ENCODE measurements at places on chromosomes 7 and 10.

GRCh38 chr7:113084496-113085172, 2.0 kb downstream of the GPR85 start:
- DNase-seq, result no peak

DNA sequence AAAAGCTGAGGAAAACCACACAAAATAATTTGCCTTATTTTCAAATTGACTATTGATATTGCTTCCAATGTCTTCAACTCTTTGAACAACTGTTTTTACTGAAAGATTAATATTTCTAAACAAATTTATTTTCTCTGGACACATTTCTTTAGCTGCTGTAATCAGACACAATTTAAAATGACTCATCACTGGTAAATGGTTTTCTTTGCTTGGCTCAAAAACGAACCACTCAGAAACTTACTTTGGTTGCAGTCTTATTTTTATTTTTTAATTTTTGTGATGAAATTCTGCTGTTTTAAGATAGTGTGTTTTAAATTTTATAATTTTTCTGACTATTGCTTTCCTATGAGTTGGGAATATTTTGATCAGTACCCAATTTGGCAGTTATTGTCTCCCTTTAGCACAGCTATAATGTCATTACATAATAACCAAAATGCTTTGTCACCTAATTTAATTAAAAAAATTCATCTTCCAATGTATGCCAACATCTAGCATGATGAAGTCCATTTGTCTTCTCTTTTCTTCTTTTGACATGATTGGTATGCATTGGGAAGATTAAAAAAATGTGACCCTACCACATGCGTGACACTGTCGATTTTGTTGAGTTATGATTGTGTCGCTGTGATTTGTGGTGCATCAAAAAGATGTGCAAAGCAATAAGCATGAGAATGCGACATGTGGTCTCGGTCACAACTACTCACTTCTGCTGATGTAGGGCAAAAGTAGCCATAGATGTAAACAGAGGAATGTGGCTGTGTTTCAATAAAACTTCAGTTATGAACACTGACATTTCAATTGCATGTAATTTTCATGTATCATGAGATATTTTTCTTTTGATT, 222.3 kb downstream of the SUGCT start:
- no peak for DNase-seq

GRCh38 chr7:104096683-104097082, 107.2 kb upstream of the RELN start:
- no peak for DNase-seq

GRCh38 chr10:103713676-103714075, 141.7 kb downstream of the SH3PXD2A start:
- no peak for DNase-seq

DNA sequence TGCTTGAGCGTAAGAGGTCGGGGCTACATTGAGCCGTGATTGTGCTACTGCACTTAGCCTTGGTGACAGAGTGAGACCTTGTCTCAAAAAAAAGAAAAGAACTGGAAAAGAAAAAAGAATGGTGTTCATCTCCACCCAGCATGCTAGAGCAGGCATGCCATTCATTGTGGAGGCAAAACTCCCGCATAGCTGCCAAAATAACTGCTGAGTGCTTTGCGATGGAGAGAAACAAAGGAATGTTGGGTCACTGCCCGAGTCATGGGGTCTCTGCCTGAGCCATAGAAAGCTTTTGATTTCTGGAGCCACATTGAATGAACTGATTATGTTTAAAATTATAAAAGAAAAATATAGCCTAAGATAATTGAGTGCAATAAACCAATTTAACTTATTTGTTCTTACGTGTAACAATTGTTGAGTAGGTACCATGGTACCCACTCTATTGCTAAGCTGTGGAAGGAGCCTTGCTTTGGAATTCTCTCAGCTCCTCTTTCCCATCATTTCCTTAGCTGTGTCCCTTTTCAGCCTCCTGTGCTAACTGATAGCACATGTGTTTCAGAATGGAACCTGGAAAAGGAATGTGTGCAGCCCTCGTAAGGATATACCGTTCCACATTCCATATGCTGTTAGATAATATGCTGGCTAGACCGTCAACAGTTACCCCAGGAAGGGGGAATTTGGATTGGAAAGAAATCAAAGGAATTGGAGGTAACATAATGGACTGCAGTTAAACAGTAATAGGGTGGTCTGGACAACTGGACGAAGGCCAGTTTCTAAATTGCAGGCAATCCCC, 99.0 kb downstream of the KIAA1217 start:
- no peak for DNase-seq

DNA sequence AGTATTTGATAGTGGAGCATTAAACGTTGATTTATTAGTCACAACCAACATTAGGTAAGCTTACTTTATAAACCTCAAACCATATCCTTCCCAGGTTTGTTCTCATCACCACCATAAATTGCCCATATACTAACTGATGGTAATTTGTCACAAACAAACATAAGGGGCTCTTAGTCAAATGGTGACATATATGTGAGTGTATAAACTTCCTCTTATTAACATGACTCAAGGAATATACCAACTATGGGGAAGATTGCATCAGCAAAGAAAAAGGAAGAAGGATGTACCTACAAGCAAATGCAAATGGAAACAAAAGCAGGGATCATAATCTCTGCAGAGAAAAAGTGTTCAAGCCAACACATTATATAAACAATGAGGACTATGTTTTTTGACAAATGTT, 418.2 kb upstream of the AKR1E2 start:
- no peak for DNase-seq

- no peak for DNase-seq
Observed at GRCh38 chr10:33566001-33566400, 231.5 kb upstream of the NRP1 start.

DNA sequence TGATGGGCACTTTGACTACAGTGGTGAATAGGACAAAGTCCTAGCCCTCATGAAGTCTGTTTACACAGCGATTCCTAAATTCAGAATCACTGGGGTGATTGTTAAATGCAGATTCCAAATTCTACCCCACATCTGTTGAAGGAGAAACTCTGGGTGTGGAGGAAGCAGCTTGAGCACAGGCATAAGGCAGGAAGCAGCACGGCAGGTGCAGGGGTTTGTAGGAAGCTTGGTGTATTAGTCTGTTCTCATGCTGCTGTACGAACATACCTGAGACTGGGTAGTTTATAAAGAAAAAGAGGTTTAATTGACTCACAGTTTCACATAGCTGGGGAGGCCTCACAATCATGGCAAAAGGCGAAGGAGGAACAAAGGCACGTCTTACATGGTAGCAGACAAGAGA, 5.1 kb downstream of the AKR1E2 start:
- no peak for DNase-seq

DNA sequence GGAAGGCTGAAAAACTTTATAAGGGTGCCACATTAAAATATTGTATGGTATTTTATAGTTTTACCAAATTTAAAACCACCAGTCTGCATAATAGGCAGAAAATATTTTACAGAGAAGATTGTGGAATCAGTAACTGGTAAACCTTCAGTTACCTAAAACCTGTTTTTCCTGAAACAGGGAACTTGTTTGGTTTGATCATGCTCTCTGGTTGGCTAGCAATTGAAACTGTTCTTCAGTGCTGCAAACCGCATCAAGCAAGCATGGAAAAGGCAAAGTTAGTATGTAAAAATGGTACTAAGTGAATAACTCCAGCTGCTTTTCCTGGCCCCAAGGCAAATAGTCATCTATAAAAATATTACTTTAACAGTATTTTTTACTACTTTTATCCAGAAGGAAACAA, 316.9 kb upstream of the LRRN3 start:
- no peak for DNase-seq

GRCh38 chr7:125122173-125122572, 192.5 kb upstream of the POT1 start:
- no peak for DNase-seq

DNA sequence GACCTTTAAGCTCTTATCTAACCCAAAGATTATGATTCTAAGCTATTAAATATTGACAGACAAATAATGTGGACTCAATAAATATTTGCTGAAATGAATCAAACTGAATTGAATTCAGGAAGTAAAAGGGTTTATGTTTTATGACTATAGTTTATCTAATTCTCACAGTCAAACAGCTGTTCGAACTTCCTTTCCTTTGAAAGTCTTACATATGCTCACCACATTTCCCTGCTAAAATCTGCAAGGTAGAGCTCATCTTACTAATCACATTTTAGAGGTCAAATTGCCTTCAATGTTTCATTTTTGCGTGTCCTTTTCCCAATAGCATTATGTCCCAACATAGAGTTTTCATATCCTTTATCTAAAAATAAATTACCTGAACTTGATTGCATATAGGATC, 154.9 kb upstream of the PPP1R3A start:
- no peak for DNase-seq

DNA sequence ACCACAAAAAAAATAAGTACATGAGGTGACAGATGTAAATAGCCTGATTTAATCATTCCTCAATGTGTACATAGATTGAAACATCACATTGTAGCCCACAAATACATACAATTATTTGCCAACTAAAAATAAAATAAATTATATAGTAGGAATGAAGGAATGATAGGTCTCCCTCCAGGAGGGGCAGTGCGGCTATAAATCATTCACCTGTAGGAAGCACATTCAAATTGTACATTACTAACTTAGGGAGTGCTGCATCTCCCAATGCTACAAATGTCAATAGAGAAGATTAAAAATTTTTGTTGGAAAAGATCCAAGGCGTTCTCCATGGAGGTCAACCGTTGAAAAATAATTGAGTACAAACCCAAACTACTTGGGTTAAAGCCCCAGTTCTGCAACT, 4.2 kb downstream of the KBTBD2 start:
- DNase-seq, result no peak

GRCh38 chr7:155815332-155816191, 3.3 kb upstream of the SHH start:
- peak; percentile 28 for DNase-seq

DNA sequence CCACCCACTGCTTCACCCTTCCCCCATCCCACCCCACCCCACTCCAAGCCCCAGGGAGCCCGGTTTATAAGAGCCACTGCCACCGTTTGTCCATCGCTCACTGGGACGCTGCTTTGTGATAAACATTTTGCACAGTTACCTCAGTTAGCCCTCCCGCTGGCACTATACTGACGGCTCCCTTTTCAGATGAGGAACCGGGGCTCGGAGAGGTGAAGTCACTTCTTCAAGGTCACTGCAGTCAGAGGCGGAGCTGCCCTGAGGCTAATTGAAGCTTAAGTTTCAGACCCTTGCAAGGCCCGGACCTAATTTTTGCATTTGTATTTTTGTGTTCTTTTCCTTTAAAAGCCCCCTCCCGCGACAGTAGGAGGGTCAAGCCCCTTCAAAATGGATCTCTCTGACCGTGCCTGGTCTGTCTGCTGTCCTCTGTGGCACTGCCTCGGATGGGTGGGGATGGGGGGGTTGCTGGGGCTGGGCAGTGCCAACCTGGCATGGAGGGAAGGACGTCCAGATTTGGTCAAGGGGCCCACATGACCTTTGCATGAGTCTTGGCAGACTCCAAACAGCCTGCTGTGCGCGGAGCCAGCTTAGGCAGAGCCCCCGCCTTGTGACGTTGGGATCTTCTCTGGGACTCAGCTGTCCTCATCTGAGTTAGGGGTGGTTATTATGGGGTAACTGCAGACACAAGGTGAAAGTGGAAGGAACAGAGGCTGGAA, 17.7 kb upstream of the NODAL start:
- DNase-seq, result no peak

DNA sequence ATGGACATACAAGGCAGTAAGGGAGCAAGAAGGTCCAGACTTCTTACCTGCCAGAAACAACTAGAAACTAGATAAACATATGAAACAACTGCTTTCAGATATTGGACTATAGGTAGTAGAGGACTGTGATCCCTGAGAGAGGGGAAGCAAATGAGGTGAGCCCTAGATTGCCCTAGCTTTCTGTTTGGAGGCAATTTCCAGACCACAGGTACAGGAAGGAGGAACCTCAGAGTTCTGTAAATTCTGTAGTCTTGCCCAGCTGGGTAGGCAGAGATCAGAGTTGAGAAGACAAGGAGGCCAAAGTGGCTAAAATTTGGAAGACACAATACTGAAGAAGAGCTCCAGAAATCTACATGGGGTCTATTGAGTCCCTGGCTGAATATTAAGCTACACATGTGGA, 21.0 kb downstream of the CDK6 start:
- DNase-seq, result peak; percentile 24

DNA sequence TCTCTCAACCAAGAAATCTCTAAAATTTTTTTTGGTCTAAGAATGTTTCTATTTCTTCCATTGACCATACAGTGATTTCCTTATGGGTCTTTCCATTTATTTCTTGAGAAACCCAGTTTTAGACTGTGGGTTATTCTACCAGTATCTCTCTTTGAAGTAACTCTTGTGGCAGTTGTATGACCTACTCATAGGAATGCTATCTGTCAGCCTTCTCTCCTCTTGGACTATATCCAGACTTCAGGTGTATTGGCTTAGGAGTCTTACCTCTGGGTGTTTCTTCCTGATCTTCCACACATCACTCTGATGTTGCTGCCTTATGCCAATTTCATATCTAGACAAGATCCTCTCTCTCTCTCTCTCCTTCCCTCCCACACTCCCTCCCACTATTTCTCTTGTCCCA, 178.1 kb downstream of the BMPER start:
- no peak for DNase-seq

DNA sequence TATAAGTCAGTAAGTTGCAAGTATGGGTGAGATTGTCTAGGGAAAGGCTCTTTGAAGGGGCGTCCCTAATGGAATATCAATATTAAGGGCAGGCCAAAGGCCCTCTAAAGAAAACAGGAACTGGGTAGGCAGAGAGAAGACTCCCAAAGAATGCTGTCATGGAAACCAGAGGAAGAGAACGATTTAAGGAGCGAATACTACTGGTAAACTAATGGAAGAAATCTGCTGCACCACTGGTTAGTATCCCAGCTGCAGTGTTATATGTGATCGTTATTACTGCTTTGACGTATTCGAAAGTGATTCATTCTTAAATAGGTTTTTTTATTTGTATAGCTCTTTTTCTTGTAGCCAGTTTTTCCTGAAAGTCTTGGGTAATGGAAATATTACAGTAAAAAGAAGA, 1.3 kb downstream of the CASP2 start:
- DNase-seq, result no peak

DNA sequence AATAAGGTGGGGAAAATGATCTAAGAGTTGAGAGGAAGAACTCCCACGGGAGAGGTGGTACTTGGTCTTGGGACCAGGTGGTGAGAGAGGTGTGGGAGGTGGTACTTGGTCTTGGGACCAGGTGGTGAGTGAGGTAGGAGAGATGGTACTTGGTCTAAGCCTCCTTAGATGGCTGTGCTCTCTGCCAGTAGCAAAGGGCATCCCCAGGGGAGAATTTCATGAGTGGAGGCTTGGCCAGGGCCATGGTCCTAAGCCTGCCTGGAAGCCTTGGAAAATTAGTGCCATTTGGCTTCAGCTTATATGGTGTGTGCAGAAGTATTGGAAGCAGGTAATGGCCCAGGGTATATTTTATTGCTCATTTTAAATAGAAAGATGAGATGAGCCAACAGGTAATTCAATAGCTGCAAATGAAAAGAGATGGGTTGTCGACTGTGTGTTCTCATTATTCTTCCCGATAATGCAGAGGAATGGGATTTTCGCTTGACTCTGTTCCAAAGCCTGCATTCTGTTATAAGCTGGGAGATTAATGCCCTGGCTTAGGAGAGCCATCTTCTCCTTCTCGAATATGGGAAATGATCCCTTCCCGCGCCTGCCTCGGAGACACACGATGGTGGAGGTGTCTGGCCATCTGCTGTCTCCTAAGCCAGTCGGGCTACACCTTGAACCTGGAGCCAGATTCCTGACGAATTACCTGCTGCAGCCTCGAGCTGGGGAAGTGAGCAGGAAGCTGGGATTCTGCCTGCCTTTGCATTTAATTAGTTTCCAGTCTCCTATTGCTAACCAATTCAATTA, 287.8 kb downstream of the GALNT17 start:
- DNase-seq, result no peak

Measured in CD4-positive, alpha-beta memory T cell (primary cell).